IPS DF 19.7 (cell line): ENCODE measurements at places on chromosomes 6 and 20.

- no peak for DNase-seq
Measured at GRCh38 chr20:17878069-17878911, 90.3 kb downstream of the SNX5 start.

- DNase-seq = no peak
Measured at GRCh38 chr6:257031-257725, 35.1 kb upstream of the DUSP22 start.

GRCh38 chr20:34240121-34240520, 1.1 kb upstream of the ASIP start:
- no peak for DNase-seq

DNA sequence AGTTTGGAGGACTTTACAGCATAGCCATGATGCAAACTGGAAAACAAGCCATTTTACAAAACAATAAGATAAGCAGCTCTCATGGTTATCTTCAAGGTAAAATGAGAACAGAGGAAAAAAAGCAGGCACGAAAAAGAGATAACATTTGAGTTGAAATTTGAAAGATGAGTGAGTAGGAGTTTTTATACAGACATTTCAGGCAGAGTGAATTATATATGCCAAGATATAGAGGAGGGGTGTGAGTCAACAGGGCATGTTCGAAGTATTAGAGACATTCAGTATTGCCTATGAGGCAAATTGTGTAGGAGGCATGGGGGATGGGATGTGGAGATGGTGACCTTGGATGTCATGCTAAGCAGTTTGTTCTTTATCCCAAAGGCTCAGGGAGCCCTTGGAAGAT, 240.5 kb upstream of the MAN1A1 start:
- DNase-seq = no peak

GRCh38 chr6:32153564-32154513, at the start of gene PPT2:
Gene PPT2 (plus strand): TSS chr6:32154141. CDS start chr6:32154595, 454 bp downstream.
- no peak for DNase-seq

DNA sequence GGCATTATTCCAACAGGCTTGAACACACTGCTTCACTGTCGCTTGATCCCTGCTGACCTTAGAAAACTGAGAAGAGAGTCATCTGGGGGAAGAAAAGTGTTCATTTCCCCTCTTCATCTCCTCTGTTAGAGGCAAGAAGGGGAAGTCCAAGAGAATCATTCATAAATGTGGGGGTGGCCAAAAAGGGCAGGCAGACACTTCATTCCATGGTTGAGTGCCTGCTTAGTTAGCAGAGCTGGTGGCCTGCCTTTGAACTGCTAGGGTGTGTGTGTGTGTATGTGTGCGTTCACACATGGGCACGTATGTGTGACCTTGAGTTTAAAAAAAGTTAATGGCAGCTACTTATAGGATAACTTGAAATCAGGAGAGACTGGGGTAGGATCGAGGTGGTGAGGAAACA, 39.4 kb upstream of the RFPL4B start:
- DNase-seq = no peak

DNA sequence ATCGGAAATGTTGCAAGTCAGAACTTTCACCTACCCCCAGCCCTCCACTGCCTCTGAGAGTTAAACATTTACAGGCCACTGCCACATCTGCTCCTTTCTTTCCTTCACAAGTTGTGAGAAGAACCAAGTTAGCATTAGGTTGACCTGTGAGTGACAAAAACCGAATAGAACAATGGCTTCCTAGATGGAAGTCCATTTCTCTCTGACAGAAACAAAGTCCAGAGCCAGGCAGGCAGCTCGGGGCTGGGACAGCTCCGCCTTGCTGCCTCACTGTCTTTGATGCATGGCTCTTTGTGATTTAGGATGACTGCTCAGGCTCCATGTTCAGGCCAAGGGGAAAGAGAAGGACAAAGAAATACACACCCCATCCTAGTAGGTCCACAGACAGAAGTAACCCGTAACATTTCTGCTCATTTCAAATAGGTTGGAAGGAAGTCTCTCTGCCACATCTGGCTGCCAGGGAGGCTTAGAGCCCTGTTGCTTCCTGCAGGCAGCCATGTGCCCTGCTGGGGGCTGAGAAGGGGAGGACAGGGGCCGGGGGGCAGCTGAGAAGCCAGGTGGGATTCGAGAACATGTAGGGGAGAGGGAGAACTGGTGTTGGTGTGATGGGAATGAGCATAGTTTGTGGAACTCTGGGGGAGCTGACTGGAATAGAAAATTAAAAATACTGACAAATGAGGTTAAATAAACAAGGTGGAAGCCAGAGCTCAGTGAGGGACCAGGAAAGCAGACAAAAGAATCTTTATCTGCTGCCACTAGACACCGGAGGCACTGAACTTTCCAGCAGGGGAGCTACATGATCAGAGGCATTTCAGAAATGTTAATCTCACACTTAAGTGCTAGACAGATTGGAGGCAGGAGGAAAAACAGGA, 19.5 kb upstream of the IER3 start:
- no peak for DNase-seq

DNA sequence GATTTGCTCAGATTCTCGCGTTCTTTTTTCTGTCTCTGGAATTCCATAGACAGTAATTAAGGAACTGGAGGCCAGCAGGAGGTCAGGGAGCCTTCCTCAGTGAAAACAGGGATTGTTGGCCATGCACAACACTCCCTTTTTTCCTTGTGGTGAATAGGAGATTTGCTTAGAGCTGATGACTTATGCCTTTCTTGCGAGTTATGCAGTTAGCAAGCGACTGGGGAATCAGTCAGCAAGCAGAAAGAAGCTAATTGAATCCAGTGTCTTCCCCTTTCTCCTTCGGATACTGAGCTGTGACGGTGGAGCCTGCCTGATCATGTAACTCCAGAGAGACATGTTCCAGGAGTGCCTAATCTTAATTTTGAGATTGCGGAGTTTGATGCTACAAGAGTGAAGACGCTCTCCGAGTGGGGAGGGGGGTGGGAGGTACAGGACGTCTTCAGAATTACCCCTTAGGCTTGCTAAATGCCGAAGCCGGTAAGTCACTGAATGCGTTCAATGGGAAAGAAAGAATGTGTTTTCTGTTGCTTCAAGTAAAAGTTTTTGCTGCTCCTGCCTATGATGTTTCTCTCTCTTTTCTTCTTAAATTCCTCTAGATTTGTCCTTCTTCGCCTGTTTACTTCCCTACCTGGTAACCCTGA, 165.9 kb downstream of the SASH1 start:
- DNase-seq = no peak

DNA sequence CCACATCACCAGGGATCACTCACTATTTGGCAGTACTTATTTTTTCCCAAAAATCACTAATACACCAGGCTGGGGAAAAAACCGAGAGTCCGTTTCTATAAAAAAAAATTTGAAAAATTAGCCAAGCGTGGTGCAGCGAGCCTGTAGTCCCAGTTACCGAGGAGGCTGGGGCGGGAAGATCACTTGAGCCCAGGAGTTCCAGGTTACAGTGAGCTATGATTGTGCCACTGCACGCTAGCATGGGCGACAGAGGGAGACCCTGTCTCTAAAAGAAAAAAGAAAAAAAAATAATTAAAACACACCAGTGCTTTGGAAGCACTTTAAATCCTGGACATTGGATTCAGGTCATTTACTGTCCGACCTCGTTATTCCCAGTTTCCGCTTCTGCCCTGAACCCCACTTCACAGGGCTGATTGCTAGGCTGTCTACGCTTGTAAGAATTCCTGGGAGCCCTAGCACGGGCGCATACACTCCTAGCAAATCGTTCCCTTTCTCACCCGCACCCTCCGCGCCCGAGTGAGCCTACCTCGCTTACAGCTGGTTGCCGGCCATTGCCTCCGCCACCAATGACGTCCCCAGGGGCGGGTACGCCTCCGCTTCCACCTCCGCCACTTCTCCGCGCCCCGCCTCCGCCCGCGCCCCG, at the start of gene TPMT:
TPMT (minus strand) TSS at position 571 of the 643 bp plus-strand sequence. CDS start 5,950 bp downstream, outside the sequence.
- no peak for DNase-seq

- peak; percentile 80 for DNase-seq
Measured at GRCh38 chr6:44475779-44476434, 88.4 kb downstream of the CDC5L start.
